ENCODE measurements at places on chromosomes 4 and X. TPM values are rescaled to one million over a fixed set of nuclear protein-coding genes. Genes with fewer than 3 reads are reported as not detected.

- no peak for DNase-seq
These were observed 125.0 kb downstream of the ARHGAP6 start for GRCh38 chrX:11540532-11541377.

- DNase-seq, result no peak
These were observed 79.8 kb downstream of the ADAMTS3 start for GRCh38 chr4:72489267-72489666.

GRCh38 chrX:104084534-104085277, 8.7 kb upstream of the TMSB15C start:
- DNase-seq, result no peak

DNA sequence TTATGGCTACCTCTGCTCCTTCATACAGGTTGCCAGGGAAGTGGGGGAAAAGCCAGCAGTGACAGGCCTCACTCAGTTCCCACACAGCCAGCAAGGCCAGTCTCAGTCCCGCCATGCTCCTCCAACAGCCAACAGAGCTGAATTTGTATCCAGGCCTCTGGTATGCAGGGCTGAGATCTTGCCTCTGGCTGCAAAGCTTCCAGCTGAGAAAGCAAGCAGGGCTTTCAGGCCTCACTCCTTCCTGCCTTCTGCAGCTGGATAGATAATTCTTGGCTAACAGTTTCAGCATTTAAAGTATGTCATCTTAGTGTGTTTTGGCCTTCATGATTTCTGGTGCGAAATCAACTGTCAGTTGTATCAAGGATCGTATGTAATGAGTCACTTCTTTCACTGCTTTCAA, 103.6 kb downstream of the GNL3L start:
- peak; percentile 4 for DNase-seq

DNA sequence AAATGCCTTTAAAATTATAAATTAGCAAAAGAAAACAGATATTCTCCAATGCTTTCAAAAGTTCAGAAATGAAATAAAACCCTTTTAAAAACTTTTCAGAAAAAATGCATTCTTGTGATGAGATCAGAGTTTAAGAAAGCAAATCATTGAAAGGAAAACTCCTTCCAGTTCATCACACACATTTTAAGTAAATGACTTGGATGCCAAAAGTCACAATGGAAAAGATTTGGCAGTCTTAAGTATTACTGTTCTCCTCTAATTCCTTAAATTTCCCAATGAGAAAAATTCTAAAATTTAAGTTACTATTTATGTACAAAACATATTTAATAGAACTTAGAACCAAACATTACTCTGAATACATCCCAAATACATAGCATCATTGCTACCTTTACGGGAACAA, 21.1 kb downstream of the HOPX start:
- DNase-seq, result no peak

The CXCL6 gene
- not detected for total RNA-seq
